ENCODE measurements at places on chromosomes 1 and 21.

- no peak for DNase-seq
Observed at GRCh38 chr1:205279986-205280385, 41.6 kb downstream of the NUAK2 start.

GRCh38 chr1:228960705-228961104, 225.4 kb downstream of the RHOU start:
- no peak for DNase-seq

GRCh38 chr1:207822124-207822601, 70.3 kb downstream of the CD46 start:
- DNase-seq, result no peak

DNA sequence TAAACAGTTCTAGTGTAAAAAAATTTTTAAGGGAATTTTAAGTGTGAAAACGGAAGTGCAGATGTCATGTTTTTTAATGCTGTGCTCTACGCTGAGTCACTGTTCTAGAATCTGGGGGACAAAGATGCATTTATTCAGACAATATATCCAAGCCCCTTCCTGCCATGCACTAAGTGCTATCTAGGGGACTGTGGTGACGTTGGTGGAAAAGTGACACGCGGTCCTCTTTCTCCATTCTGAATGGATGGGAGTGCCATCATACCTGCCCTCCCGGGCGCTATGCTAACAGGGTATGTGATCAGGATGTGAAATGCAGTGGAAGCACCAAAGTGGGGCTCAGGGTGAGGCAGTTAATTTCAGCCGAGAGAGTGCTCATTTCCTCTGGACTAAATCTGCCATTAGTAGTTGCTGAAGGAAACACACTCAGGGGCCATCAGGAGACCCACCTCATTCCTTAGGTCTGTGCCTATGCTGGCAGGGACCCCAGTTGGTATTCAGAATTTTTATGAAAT, 6.6 kb downstream of the C1orf226 start:
- no peak for DNase-seq

DNA sequence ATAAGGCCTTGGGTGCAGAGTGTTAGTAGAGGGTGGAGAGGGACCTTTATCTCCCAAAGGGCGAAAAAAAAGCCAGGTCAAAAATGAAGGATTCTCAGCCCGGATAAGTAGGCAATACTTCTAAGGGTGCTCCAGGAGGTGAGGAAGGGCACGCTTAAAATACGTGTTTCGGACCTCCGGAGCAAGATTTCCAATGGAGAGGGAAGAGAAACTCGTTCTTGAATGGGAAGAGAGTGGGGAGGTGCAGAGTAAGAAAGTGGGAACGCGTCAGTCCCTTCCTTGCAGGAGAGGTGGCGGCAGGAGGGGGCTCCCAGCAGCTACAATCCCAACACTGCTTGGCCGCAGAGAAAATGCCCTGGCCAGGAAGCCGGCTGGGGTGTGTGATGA, 581 bp downstream of the EFCAB14 start:
- DNase-seq, result no peak

DNA sequence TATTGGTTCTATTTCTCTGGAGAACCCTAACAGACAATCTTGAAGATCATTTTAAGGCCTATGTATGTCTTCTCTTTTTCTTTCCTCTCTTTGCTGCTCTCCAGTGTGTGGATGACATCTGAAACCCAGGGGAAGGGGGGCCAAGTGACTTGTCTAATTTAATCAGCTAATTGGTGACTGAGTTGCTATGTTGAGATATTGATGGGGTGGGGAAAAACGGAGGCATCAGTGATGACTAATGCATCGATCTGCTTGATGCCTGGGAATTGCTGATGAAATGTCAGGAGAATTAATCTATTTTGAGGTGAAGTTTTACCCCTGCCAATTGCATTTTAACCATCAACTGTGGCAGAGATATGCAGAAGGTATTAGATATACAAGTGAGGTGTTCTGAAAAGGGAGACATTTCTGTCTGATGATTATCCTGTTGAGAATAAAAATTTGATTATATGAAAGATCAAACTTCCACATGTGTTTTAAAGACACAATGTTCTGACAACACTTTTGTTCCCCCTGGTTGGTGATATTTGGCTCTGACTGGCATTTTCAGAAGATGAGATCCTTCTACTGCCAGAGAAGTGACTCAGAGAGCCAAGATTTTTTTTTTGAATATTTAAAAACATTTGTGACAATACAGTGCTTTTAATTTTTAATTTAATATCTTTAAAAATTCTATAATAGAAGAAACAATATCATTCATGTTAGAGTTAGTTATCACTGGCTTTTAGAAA, 18.7 kb upstream of the PTGFR start:
- DNase-seq, result no peak

- no peak for DNase-seq
Observed at GRCh38 chr1:20739225-20739624, 6.7 kb upstream of the SH2D5 start.

DNA sequence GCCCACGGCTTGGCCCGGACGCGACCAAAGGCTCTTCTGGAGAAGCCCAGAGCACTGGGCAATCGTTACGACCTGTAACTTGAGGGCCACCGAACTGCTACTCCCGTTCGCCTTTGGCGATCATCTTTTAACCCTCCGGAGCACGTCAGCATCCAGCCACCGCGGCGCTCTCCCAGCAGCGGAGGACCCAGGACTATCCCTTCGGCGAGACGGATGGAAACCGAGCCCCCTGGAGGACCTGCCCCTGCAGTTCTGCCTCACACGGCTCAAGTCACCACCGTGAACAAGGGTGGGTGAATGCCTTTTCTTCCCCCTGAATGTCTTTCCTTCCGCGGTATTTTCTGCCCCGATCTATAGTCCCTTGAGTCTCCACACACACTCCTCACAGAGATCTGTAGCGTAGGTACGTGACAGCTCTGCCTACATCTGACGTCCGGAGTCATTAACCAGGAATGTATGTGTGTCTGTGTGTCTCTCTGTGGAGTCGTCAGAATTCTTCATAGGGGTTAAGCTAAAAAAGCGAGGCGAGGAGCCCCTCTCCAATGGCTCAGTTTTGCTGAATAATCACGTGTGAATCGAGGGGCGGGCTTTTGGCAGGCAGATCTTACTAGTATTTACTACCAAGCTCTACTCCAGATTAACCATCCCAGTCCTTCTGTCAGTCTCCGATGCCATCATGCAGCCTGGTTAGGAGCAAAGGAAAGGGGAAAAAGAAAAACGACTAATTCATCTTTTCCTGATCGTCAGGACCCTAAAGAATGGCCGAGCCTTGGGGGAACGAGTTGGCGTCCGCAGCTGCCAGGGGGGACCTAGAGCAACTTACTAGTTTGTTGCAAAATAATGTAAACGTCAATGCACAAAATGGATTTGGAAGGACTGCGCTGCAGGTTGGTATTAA, at the start of gene CDKN2C:
Gene CDKN2C, plus strand, starts transcription at position 635 of the 898 bp plus-strand sequence. Its CDS starts 124 bp downstream, at position 759.
- peak; percentile 61 for DNase-seq

DNA sequence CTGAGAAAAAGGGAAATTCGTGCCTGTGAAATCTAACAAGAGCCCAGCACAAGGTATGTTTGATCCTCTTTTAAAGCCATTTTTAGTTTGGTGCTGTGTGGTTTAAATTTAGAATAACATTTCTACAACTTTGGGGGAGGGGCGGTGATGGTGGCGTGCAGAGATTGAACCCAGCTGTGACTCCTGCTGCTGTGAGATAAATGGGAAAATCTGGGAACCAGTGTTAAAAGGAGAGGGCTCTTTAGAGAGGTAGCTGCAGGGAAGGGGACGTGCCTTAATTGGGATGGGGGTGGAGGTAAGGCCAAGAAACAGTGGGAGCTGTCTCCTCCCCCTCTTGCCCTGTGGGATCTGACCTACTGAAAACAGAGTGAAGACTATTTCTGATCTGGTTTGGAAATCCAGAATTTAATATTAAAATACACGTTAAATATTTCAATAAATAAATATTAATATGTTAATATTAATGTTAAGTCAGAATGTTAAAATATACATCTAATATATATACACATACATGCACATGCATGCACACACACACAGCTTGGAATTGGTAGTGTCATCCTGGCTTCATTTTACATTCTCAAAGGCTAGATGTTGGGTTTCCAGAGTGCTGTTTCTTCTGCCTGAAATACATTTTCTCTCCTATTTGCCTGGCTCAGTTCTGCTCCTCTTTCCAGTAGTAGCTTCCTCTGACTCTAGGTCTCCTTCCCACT, 30.1 kb upstream of the DNAJC6 start:
- DNase-seq, result no peak

DNA sequence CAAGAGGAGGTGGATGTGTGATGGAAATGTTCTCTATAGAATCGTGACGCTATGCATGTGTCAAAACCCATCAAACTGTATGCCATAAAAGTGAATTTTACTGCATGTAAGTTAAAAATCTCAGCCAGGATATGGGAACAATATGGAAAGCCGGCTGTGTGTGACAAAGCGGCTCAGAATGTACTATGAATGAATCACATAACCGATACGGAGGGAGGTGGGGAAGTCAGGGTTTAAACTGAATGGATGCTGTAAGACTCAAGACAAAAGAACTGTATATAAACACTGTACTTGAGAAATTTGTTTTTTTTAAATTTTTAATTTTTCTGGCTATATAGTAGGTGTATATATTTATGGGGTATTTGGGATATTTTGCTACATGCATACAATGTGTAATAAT, 111.6 kb upstream of the PDE4B start:
- DNase-seq, result no peak

GRCh38 chr1:19436716-19437476, 48.4 kb downstream of the CAPZB start:
- no peak for DNase-seq

GRCh38 chr21:42154237-42155044, 64.5 kb upstream of the ABCG1 start:
- no peak for DNase-seq

GRCh38 chr1:104064399-104064798, 314.7 kb downstream of the AMY1C start:
- no peak for DNase-seq

DNA sequence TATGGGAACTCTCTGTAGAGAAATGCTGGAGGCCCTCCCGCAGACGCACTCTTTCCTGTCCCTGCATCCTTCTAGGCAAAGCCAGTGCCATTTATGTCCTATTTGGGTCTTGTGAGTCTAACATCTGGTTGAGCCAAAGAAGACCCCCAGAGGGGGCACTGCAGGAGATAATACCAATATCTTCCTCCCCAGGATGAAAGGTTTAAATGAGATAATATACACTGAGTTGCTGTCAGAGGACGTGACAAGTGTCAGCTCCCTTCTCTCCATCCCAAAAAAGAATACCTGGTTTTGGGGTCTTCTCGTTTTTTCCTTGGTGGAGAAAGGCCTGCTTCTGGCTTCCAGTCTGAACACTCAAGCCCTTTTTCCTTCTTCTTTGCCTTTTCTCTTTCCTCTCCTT, 7.6 kb downstream of the TCEA3 start:
- no peak for DNase-seq

DNA sequence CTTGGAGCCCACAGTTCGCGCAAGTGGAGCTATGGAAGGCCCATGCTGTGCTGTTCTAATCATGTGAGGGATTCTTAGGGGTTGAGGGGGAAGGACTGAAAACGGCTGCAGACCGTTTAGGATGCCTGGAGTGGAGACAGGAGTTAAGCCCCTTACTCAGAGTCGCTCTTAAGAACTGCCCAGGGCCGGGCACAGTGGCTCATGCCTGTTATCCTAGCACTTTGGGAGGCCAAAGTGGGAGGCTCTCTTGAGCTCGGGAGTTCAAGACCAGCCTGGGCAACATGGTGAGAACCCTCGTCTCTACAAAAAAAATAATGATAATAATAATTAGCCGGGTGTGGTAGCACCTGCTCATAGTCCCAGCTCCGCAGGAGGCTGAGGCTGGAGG, 1.1 kb downstream of the ZNF672 start:
- no peak for DNase-seq

GRCh38 chr21:42375506-42375905, 9.2 kb upstream of the TFF1 start:
- no peak for DNase-seq

DNA sequence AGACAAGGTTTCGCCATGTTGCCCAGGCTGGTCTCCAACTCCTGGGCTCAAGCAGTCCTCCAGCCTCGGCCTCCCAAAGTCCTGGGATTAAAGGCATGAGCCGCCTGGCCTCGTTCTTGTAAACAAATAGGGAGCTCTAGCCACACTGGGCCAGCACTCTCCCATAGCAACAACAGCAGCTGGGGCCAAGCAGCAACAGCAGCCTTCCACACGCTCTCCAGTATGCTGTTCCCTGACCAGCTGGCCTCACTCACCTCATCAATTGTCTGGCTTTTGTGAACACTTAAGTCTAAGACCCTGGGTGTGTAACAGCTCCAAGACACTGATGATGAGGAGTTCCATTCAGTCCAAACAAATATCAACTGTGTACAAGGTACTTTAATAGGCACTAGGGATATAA, 16.9 kb upstream of the GLIS1 start:
- DNase-seq, result no peak

- DNase-seq, result no peak
Observed at GRCh38 chr21:43287111-43287760, 118.4 kb downstream of the CRYAA start.

GRCh38 chr1:50195205-50195604, 86.5 kb downstream of the ELAVL4 start:
- DNase-seq, result no peak

- DNase-seq, result no peak
Observed at GRCh38 chr21:16536140-16536539, 806.4 kb downstream of the USP25 start.

- no peak for DNase-seq
Observed at GRCh38 chr1:119004129-119004527, 16.0 kb upstream of the TBX15 start.

- no peak for DNase-seq
Observed at GRCh38 chr21:42093186-42093585, 22.1 kb downstream of the UMODL1 start.

DNA sequence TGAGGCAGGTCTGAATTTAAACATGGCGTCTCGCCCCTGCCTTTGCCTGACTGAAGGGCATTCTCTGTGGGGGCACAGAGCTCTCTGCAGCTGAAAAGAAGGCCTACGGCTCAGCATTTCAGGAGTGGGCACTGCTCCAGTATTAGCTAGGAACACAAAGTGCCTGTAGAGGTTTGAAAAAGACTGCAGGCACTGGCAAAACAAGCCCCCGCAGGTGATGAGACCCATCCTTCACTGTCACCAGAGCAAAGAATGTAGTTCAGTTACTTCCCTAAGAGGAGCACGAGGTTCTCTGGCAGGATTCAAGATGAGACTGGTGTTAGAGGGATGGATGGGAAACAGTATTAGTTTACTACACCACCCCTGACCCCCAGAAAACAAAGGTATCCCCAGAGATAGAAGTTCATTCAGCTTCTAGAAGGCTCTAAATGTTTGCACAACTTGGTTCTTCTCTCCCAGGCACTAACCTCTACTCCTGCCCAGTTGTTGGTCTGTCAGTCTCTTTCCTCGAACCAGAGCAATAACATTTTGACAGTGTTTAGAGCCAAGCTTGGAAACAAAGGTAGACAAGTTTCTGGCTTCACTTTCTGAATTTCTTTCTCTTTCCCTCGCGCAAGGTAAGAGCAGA, 101.9 kb upstream of the KCNE2 start:
- DNase-seq, result no peak

GRCh38 chr1:47707503-47707902, 269.7 kb downstream of the FOXD2 start:
- no peak for DNase-seq
